Activated CD4-positive, CD25-positive, alpha-beta regulatory T cell (primary cell): ENCODE measurements at places on chromosomes 3 and 15.

- no peak for DNase-seq
Measured at GRCh38 chr3:165549665-165550064, 287.6 kb downstream of the BCHE start.

GRCh38 chr3:31661993-31662670 is 129.4 kb downstream of the STT3B start:
- DNase-seq = no peak

DNA sequence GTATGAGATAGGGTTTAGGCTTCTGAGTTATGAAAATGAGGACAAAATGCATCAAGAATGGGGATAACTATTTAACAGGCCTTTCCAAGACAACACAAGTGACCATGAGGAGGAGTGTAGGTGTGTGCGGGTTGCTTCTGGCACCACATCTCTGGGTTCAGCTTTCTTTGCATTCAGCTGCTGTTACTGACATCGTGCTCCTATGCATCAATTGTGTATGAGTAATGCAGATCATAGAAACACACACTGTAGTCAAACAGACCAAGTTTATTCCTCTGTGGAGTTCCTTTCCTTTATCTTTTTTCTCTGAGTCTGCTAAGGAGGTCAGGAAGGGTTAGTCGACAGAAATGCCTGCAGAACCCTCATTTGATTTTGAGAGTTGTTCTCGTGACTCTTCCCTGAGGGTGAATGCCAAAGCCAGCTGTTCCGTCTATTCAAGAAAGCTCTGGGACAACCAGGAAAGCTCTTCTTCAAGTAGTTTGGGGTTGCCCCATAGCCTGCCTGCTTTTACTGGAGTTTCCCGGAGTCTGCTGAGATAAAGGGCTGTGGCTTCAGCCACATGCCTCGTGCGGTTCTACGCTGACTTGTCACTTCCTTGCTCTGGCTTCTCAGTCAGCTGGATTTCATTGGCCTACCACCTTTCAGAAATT is 136.7 kb upstream of the TLE3 start:
- no peak for DNase-seq

- DNase-seq = no peak
Measured at GRCh38 chr15:42612367-42612912, 37.0 kb downstream of the STARD9 start.

- DNase-seq = no peak
Measured at GRCh38 chr3:158773845-158774830, 27.7 kb upstream of the MFSD1 start.

GRCh38 chr15:95609096-95609495 is 721.4 kb upstream of the NR2F2 start:
- DNase-seq = no peak

GRCh38 chr3:58025837-58026569 is 17.8 kb downstream of the FLNB start:
- DNase-seq = no peak

- DNase-seq = no peak
Measured at GRCh38 chr3:17645074-17645698, 97.2 kb downstream of the TBC1D5 start.

DNA sequence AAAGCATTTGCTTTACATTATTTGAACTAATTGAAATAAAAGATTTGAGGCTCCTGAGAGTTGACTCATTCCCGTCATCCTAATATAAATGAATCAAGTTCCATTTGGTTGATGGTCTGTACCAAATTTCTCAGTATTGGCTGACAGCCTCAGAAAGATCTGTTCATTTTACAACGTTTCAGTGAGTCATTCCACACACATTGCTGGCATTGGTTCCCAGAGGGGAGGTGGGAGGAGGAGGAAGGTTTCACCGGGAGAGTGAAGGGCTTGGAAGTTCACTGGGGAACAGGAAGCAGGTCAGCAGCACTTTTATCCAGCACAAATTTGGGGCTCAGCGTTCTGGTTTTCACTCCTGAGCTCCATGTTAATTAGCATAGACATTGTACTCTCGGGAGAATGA is 176.7 kb upstream of the CADPS start:
- no peak for DNase-seq

GRCh38 chr15:43434446-43434845 is 58.5 kb downstream of the TP53BP1 start:
- no peak for DNase-seq

- DNase-seq = no peak
Measured at GRCh38 chr15:100199711-100200286, 142.0 kb downstream of the ADAMTS17 start.

- no peak for DNase-seq
Measured at GRCh38 chr15:90763366-90764099, 46.4 kb downstream of the BLM start.

- DNase-seq = no peak
Measured at GRCh38 chr3:72627271-72627670, 221.0 kb downstream of the SHQ1 start.

DNA sequence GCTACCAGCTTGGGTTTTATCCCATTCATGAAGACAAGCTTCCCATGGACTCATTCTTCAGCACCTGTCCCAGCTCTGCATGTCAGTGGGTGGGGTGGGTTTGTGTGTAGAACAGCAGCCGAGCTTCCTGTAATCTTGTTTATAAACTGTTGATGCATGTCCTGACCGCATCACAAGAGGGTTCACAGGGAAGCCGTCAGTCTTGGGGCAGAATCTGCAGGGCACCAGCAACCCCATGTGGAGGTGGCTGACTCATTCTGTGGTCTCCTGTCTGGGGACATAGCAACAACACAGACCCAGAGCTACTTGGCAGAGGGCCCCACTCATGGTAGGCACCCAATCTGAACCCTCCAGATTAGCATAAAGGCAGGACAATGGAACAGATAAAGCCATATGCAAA is 35.6 kb downstream of the DAPK2 start:
- peak; percentile 16 for DNase-seq

- DNase-seq = no peak
Measured at GRCh38 chr15:81373176-81373575, 837 bp downstream of the TMC3 start.

- DNase-seq = no peak
Measured at GRCh38 chr15:63372753-63373152, 8.9 kb downstream of the CA12 start.

- DNase-seq = no peak
Measured at GRCh38 chr3:105976196-105976595, 107.4 kb upstream of the CBLB start.

DNA sequence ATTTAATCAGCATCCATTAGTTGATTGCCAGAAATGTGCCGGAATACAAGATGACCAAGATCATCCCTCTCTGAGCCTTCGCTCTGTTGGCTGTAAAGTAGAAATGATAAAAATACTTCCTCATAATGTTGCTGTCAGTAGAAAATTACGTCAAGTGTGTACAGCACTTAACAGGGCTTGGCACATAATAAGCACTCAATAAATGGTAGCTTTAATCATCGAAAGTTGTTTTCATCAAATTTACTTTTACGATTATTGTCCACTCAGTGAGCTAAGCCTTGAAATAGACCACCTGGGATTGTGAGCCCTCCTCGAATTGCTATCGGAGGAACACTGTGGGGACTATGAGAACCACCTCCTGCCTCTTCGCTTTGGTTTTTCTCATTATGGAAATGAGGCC is 301.3 kb upstream of the TPRG1 start:
- no peak for DNase-seq

DNA sequence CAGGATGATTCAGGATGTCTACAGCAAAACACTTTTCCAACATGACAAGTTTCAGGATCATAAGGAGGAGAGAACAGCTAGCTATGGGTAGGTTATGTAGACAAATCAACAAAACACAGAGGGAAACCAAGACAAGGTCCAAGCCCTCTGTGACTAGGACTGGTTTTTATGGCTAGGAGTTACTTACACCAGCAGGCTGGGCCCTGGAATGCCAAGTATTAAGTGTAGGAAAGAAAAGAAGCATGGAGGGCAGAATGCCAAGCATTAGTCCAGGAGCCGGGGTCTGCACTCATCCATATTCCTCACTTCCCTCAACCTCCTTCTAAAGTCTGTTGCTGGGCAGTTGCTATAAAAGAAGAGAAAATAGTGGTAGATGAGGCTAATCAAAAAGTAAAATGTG is 35.3 kb upstream of the PPP2R3A start:
- DNase-seq = no peak

DNA sequence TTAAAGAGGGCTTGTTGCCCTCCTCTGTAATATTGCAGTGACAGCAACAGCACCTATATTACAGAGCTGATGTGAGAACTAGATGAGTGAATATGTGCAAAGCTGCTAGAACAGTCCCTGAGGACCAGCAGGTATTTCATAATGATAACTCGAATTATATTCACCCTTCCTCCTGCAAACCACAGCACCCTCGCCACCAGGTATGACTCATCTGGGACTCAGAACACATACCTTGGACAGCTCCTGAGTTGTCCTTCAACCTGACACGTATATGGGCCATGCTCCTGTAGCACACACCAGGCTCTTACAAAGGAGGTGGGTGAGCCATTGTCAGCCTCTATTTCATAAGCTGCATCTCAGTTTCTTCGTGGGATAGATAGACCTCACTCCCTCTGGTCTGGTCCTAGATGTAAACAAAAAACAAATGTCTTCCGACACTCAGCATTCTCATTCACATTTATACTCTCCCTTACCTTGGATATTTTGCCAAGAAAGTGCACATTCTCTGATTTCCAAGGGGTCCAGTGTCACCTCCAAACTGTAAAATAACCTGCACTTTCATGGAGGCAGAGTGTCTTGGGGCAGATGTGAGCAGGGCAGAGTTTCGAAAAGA is 124.5 kb downstream of the TLE3 start:
- DNase-seq = no peak

DNA sequence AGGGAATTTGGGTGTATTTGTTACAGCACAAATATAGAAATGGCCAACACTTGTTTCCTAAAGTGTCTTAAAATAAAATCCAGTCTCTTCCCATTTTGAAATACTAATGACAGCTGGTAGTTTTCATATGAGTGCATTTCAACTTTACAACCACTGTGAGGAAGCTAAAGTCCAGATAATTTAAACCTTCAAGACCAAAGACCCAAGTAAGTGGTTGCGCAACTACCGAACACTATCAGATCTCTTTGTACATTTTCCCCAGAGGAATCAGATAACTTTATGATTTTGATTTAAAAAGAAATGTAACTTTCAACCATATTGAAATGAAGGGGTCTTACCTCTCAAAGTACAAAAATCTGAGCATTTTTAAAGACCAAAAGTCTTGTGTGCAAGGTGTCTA is 14.3 kb downstream of the BCL2L10 start:
- DNase-seq = no peak

DNA sequence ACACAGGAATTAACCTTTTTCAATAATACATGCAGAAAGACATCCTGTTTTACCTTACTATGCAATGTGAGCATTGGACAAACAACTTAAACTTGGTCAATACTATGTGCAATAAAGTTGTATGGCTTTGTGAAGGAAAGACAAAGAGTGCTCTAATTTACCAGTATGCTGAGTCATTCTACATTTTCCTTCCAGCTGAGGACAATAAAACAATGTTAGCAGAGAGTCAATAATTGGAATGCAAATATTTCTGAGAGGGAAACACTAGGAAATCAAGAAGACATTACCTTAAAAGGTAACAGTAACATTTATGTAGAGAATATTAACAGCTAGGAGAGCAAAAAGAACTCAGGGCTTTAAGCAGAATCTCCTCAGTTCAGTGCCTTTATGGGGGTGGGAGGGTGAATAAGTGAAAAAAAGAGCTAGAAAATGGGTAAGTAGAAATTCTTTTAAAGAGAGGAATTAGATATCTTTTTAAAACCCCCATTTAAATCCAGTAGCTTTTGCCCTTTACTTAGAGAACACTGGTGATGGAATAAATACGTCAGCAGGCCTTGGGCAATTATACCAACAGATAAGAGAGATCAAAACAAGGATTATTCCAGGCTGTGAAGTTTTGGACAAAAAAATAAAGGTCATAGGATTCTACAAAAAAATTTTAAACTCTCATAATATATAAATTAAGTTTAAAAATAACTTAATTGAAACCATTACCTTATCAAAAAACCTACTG is 11.6 kb upstream of the HGD start:
- no peak for DNase-seq

DNA sequence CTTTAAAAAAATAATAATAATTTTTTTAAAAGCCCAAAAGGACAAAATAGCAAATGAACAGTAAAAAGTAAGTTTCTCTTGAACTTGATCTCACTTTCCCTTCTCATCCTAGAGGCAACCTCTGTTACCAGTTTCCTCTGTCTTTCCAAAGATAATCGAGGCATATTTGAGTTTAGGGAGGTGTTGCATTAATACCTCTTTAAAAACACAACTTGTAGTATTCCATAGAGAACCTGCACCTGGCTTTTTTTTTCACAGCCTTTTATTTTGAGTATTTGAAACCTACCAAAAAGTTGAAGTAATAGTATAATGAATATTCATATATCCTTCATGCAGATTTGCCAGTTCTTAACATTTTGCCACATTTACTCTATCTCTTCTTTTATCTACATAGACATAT is 9.1 kb downstream of the CSK start:
- no peak for DNase-seq

- no peak for DNase-seq
Measured at GRCh38 chr3:178120367-178120766, 415.9 kb upstream of the KCNMB2 start.

- no peak for DNase-seq
Measured at GRCh38 chr15:64351265-64351664, 4.7 kb downstream of the CSNK1G1 start.
